Head of caudate nucleus (tissue), 42 donors: ENCODE measurements at places on chromosomes 3 and 15.

DNA sequence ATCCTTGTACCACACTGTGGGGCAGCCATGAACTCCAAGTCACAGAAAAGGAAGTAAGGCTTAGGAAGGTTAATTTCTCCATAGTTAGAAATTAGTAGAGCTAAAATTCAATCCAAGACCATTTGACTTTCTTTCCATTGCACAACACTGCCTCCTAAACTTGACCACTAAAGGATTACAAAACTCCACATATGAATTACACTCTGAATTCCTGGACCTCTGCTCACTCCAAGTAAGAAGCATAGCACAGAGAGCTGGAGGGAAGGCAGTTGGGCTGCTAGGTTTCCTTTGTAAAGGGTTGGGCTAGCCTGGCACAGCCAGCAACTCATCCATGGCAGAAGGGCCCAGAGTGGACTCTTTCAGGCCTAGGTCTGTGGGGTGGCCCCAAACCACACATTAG is 134.4 kb downstream of the MYLK start:
- DNase-seq, result no peak

- DNase-seq, result no peak
These were observed 91.3 kb upstream of the ARHGEF26 start for GRCh38 chr3:154029926-154030325.

GRCh38 chr3:132538072-132538471 is 59.0 kb upstream of the ACKR4 start:
- DNase-seq, result no peak

- no peak for DNase-seq
These were observed 9.2 kb downstream of the EID1 start for GRCh38 chr15:48887144-48887543.

- DNase-seq, result no peak
These were observed 19.9 kb downstream of the IQGAP1 start for GRCh38 chr15:90407871-90408317.

DNA sequence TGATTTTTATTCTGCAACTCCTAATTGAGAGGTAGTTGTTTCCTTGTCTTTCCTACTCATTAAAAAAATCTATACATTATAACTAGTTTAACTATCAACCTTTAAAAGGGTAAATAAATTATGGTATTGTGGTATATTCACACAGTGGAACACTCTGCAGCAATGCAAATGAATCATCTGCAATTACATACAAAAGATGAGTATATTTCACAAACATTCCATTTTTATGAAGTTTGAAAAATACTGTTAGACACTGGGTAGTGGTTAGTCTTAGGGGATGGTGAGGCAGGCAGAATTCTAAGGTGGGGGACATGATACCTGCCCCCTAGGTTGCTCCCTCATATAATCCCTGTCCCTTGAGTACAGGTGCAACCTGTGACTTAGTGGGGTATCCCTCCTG is 44.0 kb upstream of the MAGI1 start:
- DNase-seq, result no peak

DNA sequence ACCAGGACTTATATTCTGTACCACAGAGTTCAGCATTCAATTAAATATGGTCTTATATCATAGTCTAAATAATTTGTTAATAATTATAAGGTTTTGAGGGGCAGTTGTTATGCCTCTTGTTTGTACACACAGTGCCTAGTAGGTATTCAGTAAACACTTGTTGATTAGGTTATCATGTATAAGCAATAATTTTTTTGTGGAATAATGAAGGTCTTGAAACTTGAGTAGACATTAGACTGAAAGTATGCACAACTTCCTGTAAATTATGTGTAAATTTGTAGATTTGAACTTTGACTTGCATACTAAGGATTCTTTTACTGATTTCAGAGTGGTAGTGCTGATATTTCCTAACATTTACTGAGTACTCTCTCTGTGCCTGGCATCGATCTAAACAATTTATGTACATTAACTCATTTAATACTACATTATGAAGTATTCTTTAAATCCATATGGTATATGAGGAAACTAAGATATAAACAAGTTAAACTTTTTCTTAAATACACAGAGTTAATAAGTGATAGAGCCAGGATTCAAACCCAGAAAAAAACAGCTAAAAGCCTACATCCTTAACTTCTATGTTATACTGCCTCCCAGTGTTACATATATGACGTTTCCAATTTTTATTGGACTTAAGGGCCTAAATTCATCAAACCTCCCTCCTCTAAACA is 65.1 kb downstream of the GLCE start:
- DNase-seq, result no peak
